ENCODE measurements at places on chromosomes 2 and 18.

DNA sequence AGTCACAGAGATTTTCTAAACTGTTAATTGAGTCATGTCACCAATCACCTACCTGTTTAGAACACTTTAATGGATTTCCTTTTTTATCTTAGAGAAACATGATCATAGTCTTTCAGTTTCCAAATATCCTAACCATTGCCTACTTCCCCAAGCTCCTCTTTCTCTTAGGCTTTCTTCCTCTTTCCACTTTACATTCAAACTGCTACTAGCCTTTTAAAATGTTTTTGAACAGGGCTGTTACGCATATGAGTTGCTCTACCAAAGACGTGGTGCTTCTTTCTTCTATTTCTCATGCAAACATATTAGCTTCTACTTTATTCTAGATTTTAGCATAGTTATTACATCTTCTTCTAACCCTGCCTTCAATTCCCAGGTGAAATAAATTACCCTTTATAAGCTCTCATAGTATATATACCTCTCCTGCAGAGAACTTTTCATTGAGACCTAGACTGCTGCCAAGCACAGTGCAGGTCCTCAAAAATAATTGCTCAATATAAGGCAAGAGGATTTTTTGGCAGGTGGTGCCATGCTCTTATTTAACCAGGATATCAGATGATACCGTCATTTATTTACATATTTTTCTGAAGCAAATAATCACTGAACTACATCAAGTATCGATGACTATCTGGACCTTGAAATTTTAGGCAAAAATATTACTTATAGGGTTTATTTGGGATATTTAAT, 937.1 kb downstream of the TSN start:
- no peak for DNase-seq

GRCh38 chr18:13621886-13622619, 104.3 kb downstream of the FAM210A start:
- no peak for DNase-seq

DNA sequence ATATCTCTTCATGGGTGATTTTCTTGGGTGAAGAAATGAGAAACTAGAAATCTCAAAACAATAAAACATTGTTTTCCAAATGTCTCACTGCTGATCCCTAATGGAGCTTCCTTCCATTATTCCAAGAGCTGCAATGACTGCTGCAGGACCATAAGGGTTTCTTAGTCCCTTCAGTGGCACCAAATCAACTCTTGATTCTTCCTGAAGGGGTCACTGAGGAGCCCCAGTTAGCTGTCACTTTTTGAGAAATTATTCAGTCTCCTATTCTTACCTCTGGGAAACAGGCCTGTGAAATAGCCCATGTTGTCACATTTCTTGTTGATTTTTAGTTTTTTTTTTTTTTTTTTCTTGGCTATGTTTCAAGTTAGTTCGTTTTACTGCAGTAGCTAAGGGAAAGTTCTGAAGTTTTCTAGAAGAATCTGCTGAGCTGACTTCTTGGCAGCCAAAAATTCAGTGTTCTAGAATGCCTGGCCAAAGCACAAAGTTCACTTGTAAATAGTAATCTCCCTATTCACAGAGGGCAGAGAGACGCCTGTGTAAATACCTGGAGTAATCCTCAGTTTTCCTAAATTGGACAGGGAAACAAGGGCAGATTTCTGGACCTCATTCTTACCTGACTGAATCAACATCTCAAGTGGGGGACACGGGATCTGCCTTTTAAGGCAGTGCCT, 480.0 kb downstream of the RIT2 start:
- no peak for DNase-seq

- DNase-seq: peak; percentile 91
These were observed 17.7 kb upstream of the ACTR3 start for GRCh38 chr2:113872201-113872600.

- DNase-seq: no peak
These were observed 35.4 kb upstream of the LRP2 start for GRCh38 chr2:169397697-169398096.

- DNase-seq: no peak
These were observed 22.0 kb upstream of the PELI1 start for GRCh38 chr2:64166212-64166611.

- peak; percentile 52 for DNase-seq
These were observed 386.5 kb downstream of the DLGAP1 start for GRCh38 chr18:4068552-4069158.

DNA sequence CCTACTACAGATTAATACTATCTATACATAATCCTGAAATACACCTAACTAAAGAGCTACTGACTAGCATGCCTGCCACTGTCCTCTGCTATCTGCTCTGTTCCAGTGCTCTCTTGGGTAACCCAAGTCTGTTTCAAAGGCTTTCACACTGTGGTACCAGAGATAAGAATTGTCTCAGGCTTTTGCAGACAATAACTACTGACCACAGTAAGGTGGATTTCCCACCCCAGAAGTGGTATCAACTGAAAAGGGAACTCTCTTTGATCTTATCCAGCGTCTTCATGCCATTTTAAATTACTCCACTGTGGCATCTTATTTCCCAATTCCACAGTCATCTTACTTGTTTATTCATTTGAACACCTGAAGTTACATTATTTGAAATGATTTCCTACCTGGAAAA, 190.2 kb downstream of the IKZF2 start:
- no peak for DNase-seq

- DNase-seq: no peak
These were observed 150.3 kb upstream of the ETAA1 start for GRCh38 chr2:67246791-67247190.

DNA sequence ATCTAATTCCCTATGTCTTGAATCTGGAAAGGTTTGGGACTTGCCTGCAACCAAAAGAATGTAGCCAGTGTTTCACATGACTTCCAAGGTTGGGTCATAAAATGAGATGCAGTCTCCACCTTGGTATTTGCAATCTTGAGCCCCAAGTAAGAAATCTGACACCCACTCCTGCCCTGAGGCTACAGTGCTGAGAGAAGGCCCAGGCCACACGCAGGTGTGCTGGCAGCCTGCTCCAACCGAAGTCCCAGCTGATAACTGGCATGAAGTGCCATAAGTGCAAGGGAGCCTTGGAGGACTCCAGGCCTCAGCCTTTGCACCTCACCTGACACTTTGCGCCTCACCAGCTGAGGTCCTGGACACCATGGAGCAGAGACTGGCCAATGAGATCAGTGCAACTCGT, 182.7 kb downstream of the ANAPC1 start:
- DNase-seq: no peak

GRCh38 chr2:124805060-124805459, 780.0 kb downstream of the CNTNAP5 start:
- no peak for DNase-seq

- peak; percentile 70 for DNase-seq
These were observed 212.4 kb downstream of the ANAPC1 start for GRCh38 chr2:111671426-111672150.

Measured in AG10803 (cell line).